ENCODE measurements at places on chromosomes 3 and 15. TPM values are rescaled to one million over a fixed set of nuclear protein-coding genes. Genes with fewer than 3 reads are reported as not detected.

GRCh38 chr3:55471522-55472280 is 15.4 kb downstream of the WNT5A start:
- no peak for DNase-seq

The CHRNB4 gene
- total RNA-seq: not detected

- DNase-seq: no peak
These were observed 376.6 kb upstream of the ONECUT1 start for GRCh38 chr15:53166684-53167201.

The HPS3 gene
- total RNA-seq: 33.0 TPM

GRCh38 chr3:72375237-72376076 is 472.8 kb downstream of the SHQ1 start:
- no peak for DNase-seq

GRCh38 chr3:195030791-195031321 is 240.1 kb downstream of the XXYLT1 start:
- DNase-seq: no peak

- peak; percentile 90 for DNase-seq
These were observed 5.3 kb downstream of the CCDC80 start for GRCh38 chr3:112635674-112636073.

- DNase-seq: peak; percentile 29
These were observed 179.3 kb upstream of the UBE2E1 start for GRCh38 chr3:23626442-23626841.

- no peak for DNase-seq
These were observed 10.0 kb downstream of the ATP13A3 start for GRCh38 chr3:194476784-194477183.

The DCP1A gene
- total RNA-seq: 13.1 TPM

- DNase-seq: no peak
These were observed 40.3 kb upstream of the ZBED2 start for GRCh38 chr3:111635403-111635802.

DNA sequence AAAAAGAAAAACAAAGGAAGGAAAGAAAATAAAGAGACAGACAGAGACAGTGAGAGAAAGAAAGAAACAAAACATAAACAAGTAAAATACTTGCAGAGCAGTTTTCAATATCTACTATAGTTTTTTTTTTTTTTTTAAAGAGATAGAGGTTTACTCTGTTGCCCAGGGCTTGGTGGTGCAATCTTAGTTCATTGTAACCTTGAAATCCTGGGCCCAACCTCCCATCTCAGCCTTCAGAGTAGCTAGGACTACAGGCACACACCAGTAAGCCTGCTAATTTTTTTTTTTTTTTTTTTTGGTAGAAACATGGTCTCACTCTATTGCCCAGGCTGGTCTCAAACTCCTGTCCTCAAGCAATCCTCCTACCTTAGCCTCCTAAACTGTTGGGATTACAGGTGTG is 23.1 kb downstream of the CLASP2 start:
- no peak for DNase-seq

Measured in fibroblast of the aortic adventitia (primary cell).